ENCODE measurements at places on chromosomes 5 and 9.

DNA sequence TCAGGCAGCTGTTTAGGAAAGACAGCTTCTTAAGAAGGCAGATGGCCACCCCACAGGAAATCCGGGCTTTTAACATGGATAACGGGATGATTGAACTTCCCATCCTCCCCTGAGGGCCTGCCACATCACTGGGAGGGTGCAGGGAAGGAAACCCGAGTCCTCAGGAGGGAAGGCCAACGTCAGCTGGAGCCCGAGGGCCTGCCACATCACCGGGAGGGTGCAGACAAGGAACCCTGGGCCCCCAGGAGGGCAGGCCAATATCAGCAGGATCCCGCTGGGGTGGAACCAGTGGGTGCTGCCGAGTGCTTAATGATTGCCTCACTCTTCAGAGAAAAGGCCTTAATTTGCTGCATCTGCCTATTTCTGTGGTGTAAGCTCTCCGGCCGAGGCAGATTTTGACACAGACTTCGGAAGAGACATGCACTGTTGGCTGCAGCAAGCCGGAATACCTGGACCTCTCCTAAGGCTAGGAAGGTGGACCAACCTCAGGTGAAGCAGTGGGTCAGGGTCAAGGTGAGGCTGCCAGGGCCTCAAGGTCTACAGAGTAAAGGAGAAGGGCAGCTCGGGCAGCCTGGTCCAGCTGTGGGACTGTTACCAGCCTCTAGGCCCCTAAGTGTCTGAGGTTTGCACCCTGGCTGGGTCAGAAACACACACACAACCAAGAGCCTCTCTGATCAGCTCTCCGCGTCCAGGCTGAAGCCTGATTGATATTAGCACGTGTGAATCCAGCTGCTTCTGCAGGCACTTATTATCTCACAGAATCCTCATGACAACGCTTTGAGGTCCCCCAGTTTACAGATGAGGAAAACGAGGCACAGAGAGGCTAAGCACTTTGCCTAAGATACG, 14.8 kb upstream of the COL5A1 start:
- DNase-seq, result no peak

DNA sequence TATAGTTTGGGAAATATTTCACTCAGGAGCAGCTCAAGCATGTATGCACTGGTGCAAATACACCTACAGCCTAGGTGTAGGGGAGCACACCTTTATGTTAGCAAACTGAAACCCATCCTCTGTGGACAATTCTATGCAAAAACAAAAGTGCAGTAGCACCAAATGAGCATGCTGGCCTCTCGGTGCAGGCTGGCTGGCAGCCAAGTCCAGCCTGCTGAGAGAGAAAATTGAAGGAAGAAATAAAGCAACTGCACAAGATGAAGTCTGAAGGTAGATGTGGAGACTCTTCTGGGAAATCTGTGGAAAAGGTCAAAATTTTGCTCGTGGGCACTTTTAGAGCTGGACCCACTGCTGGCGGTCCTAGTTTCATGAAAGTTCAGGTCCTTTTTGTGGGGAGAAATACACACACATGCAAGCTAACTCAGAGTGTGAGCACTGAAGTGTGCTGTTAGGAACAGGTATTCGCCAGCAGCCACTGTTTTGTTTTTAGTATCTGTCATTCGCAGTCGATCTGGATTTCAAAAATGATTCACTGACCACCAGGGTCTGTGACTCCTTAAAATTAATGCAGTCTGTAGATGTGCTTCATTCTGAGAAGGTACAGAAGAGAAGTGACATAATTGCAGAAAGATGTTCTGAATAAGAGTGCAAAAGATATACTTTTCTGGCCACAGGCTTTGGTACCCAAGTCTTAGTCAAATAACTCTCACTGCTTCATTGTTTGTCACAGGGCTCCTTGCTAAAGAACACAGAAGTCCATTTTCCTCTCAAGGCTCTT, 281.7 kb downstream of the PARP8 start:
- DNase-seq, result no peak

DNA sequence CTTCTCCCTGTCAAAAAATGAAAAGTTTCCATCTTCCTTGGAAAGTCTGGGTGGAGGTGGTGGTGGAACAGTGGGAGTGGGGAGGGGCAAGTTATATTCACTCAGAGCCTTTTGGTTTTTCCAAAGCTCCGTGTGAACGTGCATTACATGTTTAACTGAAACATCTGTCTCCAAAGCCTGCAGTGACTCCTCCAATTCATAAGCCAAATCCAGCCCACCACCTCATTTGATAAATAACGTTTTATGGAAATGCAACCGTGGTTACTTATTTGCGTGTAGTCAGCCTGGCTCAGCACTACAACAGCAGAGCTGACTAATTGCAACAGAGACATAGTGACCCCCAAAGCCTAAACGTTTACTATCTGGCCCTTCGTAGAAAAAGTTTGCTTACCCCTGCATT, 13.9 kb downstream of the TNFSF8 start:
- DNase-seq, result no peak

DNA sequence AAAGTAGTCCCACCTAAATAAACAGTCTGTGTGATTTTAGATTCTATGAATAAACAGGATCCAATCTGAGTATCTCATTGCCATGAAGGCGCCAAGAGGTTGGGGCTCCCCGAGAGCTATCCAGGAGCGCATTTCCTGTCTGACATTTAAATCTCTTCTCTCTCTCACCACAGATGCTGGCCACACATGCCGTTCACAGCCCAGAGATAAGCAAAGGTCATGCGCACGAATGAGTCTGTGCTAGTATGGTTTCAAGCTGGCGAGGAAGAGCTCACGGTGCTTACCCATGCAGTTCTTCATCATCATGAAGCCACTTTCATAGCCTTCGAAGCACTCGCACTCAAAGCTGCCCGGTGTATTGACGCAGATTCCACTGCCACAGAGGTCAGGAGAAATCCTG, 199.4 kb downstream of the FBN2 start:
- DNase-seq, result no peak

- DNase-seq, result no peak
Measured at GRCh38 chr9:79395755-79396154, 176.0 kb upstream of the TLE4 start.

- no peak for DNase-seq
Measured at GRCh38 chr5:4627131-4627530, 513.0 kb upstream of the ADAMTS16 start.

DNA sequence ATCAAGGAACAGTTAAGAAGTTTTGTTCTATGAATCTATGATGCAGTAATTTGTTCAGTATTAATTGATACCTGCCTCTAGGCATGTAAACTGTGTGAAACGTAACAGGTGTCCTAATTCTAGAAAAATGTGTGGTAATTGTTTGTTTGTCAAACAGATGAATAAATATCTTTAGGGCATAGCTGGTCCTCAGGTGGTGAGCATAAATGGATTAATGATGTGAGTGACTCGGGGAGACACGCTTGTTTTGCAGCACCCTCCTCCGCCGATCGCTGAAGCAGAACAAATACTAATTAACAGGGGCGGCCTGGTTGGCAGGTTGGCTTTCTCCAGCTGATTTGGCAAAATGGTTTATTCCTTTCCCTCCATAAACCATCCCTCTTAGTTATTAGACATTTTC, 88.8 kb downstream of the TLE4 start:
- DNase-seq, result no peak

GRCh38 chr5:110116539-110116938, 426.8 kb downstream of the MAN2A1 start:
- no peak for DNase-seq

DNA sequence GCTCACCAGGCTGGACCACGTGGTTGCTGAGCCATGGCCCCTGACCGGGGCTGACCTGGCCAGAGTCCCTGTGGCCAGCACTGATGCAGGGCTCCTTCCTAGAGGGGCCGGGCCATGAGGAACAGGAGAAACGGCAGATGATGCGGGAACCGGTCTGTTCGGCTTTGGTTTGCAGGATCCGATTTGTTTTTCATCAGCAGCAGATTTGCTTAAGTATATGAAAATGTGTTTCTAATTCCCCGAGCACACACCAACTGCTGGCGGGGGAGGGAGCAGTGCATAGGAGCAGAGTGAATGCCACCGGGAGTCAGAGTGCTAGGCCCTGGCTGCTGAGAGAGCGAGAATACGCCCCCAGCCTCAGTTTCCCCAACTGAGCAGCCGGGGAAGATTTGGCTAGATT, 13.6 kb downstream of the NTNG2 start:
- DNase-seq, result no peak

GRCh38 chr9:123757547-123757946, 172.4 kb downstream of the DENND1A start:
- no peak for DNase-seq

- DNase-seq, result no peak
Measured at GRCh38 chr5:103943230-103943629, 380.6 kb upstream of the NUDT12 start.

- DNase-seq, result no peak
Measured at GRCh38 chr9:37407468-37407867, 15.0 kb upstream of the GRHPR start.

All from stimulated activated CD4-positive, alpha-beta T cell treated with anti-CD3 and anti-CD28 coated beads, Interleukin-1b, Interleukin-23, amount 100 ng/mL, for 48 hours (primary cell).